ENCODE measurements at places on chromosomes 2 and 18.

- no peak for DNase-seq
Measured at GRCh38 chr2:108253106-108253505, 13.3 kb downstream of the SULT1C3 start.

DNA sequence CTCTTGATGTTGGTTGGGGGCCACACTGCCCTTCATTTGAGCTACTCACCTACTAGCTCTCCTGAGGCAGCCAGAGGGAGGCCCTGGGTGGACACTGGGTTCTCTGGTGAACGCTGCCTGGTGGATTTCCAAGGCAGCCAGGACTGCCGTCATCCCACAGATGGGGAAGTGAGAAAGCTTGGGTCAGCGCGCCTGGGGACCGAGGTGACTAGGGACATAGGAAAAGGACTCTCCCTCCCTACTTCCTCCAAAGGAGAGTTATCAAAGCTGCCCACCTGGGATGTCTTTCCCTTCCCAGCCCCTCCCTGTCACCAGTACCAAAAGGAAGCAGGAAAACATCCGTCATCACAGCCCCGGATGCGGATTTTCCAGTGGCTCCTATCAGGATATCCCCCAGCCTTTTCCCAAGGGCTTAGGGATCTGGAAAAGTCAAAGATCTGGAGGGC is 3.8 kb upstream of the SEMA4C start:
- DNase-seq, result peak; percentile 64

DNA sequence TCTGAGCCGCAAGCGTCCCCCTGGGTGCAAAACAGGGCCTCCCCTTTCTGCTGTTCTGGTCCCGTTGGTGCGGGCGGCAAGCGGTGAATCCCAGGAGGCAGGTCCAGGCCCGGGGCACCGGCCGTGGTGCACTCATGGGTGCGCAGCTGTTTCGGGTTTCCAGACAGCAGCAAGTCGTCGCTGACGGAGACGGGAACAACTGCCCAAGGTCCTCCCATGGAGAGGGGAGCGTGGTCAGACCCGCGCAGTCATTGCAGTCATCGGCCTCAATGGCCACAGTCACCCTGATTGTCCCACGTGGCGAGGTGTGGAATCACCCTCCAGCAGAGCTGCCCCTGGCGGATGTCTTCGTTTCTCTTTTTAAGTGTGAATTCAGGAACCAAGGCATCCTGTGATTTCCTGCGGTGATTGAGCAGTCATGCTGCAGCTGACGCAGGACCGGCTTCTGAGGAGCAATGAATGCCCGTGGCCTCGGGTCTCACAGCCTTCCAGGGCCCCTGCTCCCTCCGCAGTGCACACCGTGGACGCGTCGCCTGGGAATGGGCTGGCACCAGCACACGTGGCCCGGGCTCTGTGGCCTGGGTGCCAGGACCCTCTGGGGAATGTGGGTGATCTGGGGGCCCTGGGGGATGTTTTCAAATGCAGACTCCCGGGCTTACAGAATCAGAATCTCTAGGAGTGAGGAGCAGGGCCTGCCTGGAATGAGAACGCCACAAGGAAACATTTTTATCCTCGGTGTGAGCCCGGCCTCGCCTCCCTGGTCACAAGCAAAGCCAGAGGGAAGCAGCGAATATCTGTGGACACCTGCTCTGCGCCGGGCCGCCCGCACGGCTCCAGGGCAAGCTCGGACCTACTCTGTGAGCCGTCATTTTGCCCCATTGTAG is 244.2 kb upstream of the SALL3 start:
- DNase-seq, result no peak

- DNase-seq, result no peak
Measured at GRCh38 chr2:9558948-9559381, 3.3 kb upstream of the ADAM17 start.

GRCh38 chr18:45084206-45084605 is 403.5 kb downstream of the SETBP1 start:
- DNase-seq, result no peak

DNA sequence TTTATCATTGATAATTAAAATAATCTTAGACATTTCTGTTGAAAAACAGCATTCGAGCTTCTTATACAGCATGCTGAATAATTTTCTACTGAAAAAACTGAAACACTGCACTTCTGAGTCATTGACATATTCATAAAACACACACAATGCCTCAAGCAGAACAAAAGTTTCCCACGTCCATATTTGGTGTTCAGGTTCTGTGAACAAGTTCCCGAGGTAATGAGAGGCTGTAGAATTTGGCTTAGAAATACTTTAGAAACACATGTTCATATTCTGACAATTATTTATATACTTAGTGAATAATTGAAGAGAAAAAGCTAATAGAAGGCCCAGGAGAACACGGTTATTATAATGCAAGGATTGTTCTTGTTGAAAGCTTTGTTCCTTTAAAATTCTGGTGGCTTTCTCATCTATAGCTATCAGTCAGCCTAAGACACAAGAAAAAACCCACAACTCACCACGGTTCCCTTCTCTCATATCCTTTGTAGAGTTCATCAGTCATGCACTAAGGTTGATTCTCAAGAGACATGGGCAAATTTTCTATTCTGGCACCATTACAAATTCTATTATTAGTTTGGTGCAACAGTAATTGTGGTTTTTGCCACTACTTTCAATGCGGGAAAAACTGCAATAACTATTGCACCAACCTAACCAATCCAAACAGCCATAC is 194.4 kb downstream of the TMX3 start:
- DNase-seq, result no peak

GRCh38 chr2:173815772-173816171 is 149.4 kb downstream of the SP3 start:
- no peak for DNase-seq

DNA sequence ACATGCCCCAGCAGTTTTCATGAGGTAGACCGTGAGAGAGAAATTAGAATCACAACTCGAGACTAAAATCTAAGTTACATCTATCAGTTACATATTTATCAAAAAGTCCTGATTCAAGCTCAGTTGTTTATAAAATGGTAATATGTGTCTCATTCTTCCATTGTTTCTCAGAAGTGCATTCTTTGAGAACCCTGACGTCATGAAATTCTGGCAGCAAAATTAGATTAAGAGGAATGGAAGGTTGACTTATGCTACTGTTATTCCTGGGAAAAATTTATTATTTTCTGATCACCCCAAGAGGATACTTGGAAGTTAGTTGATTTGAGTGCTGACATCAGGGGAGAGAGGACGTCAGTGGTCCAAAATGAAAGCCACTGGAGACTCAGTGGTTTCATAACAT is 1864.8 kb upstream of the LRRTM1 start:
- no peak for DNase-seq

- DNase-seq, result no peak
Measured at GRCh38 chr18:21303445-21303844, 61.4 kb downstream of the GREB1L start.

DNA sequence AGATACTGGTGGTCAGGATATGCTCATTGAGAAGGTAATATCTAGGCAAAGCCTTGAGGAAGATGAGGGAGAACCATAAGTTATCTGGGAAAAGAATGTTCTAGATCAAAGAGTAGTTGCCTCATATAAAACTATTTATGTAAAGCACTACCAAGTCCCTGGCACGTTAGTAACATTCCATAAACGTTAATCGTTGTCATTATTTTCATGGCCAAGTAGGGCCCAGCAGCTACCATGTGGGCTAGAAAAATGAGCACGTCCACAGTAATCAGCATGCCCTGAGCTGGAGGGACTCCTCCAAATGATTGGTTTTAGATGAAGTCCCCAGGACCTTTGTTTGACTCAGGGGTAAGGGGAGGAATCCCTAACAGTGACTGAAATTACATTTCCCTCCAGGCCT is 32.7 kb upstream of the AFTPH start:
- no peak for DNase-seq

- no peak for DNase-seq
Measured at GRCh38 chr2:73036766-73037165, 34.7 kb downstream of the SFXN5 start.

DNA sequence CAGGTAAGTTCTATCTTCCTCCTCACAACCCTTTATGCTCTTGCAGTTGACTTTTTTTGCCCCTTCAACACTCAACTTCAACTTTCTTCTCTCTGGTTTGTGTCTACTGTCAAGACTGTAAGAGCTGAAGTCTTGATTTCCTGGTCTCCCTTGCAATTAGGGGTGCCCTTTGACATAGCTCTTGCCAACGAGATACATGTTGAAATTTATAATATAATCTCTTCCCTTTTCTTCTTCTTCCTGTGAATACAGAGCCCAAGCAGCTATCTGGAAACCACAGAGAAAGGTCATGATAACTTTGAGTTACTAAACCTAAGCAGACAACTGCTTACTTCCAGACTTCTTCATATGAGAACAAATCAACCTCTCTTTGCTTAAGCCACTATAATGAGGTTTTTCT is 163.5 kb downstream of the MC4R start:
- no peak for DNase-seq

- DNase-seq, result no peak
Measured at GRCh38 chr2:164773635-164774034, 68.0 kb downstream of the COBLL1 start.

DNA sequence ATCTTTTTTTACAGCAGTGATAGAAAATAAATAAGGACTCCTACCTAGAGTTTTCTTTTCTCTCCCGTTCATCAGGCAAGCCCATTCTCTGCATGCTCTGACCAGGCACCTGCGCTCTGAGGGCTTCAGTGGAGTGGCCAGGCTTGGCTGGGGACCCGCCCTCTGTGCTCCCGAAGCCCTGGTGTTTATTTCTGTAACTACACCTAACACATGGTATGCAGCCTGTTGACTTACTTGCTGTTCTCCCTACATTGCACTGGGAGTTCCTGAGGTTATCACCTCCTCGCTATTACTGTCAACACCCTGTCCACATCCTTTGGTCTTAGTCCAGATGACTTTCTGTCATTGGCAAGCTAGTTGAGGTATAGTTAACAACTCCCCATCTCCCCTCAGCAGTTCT is 317.7 kb downstream of the LPIN1 start:
- no peak for DNase-seq

- no peak for DNase-seq
Measured at GRCh38 chr2:10274376-10274775, 28.3 kb upstream of the HPCAL1 start.

DNA sequence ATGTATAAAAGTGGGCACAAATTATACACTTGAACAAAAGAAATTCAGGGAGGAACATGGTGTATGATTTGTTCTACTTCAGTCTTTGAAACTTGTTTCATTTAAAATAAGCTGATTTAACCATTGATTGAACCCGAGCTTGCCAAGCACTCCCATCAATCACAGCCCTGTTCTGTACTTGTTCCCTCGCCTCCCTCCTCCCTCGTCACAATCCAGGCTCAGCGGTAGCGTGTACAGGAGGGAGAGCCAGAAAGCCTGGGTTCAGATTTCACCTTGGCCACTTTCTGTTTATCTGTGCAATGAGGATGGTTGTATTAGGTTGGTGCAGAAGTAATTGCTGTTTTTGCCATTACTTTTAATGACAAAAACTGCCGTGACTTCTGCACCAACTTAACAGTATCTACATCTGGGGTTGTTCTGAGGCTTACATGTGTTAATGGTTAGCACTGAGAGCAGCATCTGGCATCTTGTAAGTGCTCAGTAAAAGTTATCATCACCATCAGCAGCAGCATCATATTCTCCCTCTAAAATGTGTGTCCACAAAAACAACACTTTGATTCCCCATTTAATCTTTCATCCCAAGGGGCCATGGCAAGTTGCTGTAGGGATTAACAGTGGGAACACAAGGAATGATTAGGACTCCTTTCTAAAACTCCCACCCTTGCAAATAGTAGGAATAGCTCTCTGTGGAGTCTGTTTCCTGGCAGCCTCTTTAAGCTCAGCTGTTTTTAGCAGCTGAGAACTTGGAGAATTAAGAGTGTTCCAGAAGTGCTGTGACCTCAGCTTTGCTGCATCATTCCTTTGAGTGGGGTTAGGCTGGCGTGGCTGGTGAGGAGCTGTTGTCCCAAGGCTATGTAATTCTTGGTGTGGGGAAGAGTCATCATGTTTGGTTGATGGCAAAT is 4.7 kb downstream of the DPYSL5 start:
- no peak for DNase-seq

DNA sequence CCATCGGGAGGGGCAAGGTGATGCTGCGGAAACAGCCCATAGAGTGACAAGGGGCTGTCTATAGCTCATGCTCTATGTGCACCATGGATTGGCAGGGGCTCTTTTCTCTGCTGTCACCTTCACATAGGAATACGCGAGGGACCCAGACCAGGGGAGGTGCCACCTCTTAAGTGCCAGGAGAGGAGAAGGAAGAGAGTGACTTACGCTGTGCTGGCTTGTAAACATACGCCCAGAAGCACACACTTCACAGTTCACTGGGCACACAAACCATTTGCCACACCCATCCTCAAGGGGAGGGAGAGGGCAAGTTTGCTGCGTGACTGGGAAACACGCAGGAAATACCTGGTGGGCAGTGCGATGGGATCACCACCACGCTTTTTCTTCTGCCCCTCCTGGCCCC is 65.1 kb upstream of the GPR45 start:
- no peak for DNase-seq

- DNase-seq, result no peak
Measured at GRCh38 chr18:79545255-79545654, 134.3 kb upstream of the CTDP1 start.

DNA sequence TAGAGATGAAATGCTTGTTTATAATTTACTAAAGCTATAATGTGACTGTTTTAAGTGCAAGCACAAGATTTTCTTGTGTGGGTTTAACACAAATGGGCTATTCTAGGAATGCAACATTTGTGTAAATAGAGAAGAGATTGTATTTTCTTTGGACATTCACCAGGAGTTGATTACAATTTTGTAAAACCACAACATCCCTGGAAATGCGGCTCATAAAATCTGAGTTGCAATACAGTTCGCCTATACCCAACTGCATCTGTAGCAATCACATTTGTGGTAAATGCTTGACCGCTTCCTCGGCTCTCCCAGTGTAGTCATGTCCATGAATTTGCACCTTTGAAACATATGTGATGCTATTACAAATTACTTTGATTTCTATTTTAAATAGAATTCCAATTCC is 348.7 kb upstream of the CDH20 start:
- no peak for DNase-seq

- DNase-seq, result peak; percentile 48
Measured at GRCh38 chr2:206084870-206085741, 868 bp downstream of the INO80D start.

DNA sequence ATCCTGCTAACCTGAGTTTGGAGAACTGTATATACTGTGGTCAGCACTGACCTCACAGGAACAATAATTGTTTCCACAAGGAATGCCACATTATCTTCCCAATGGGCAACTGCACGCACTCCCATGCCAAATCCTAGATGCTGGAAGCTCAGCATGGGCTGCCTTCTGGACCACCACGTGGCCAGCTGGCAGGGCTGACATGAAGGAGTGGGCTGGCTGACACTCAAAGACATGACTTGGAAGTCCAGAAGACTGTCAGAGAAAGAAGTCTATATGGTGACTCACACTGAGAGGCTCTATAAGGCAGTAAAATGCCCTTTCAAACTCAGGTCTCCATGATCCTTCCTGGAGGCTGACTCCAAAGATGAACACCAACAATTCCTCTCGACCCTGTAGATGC is 98.4 kb upstream of the RNF152 start:
- no peak for DNase-seq

Measured in endothelial cell (in vitro differentiated cells).